ENCODE measurements at places on chromosomes 3 and 15. TPM values are rescaled to one million over a fixed set of nuclear protein-coding genes. Genes with fewer than 3 reads are reported as not detected.

- H3K4me1 ChIP-seq: no peaks in the 10 kb centered on the region
- no peak overlapping the region for H3K27ac ChIP-seq
- H3K27me3 ChIP-seq: no peaks in the 10 kb centered on the region
- DNase-seq: no peak
Measured at GRCh38 chr3:108548304-108548703, 37.9 kb upstream of the MYH15 start.

- no peaks in the 10 kb centered on the region for H3K27me3 ChIP-seq
- no peak overlapping the region for H3K27ac ChIP-seq
- H3K36me3 ChIP-seq: no peaks in the 10 kb centered on the region
- DNase-seq: no peak
- H3K4me1 ChIP-seq: no peaks in the 10 kb centered on the region
- H3K4me3 ChIP-seq: no peak overlapping the region
Measured at GRCh38 chr3:69441040-69441439, 55.2 kb upstream of the FRMD4B start.

GRCh38 chr3:180102134-180102533 lies 65.4 kb upstream of the PEX5L start:
- H3K36me3 ChIP-seq: no peaks in the 10 kb centered on the region
- no peak overlapping the region for H3K4me3 ChIP-seq
- H3K27me3 ChIP-seq: no peaks in the 10 kb centered on the region
- no peak for DNase-seq

- no peaks in the 10 kb centered on the region for H3K36me3 ChIP-seq
- no peak overlapping the region for H3K4me3 ChIP-seq
- DNase-seq: no peak
- no peaks in the 10 kb centered on the region for H3K4me1 ChIP-seq
- no peaks in the 10 kb centered on the region for H3K27me3 ChIP-seq
- no peak overlapping the region for H3K27ac ChIP-seq
Measured at GRCh38 chr3:143090486-143090885, 29.1 kb upstream of the CHST2 start.

DNA sequence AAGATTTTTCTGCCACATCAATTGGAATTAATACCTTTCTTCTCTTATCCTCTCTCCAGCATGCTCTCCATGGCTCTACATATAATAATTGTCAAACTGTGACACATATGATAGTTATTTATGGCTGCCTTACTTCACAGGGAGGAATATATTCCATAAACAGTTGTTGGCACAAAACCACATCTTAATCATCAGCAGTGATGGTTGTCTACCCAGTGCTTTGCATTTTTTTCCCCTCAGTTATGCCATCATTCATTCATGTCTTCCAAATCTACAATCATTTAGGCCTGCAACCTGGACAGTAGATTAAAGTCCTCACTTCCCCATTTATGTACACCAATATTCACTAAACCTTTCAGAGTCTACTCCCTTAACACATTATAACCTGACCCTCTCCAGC lies 107.7 kb downstream of the THRB start:
- H3K4me3 ChIP-seq: no peak overlapping the region
- peak overlapping the region; percentile 8 for H3K27ac ChIP-seq
- DNase-seq: no peak
- H3K4me1 ChIP-seq: no peaks in the 10 kb centered on the region
- no peaks in the 10 kb centered on the region for H3K36me3 ChIP-seq

DNA sequence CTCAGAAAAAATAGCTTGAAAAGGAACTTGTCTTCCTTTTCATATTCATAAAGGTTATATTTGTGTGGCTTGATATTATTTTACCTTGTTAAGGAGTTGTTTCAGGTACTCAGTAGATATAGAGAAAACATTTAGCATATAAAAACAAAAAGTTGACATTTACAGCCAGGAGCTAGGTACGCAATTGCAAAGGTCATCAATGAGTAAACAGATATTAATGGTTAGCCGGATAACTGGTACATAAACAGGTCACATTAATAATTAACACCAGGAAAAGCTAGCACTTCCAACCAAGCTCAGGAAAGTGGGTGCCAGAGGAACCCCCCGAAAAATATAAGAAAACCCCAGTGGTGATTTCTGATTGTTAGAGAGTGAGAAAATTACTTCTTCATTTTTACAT lies 146.6 kb upstream of the NR2F2 start:
- H3K4me1 ChIP-seq: no peaks in the 10 kb centered on the region
- H3K4me3 ChIP-seq: no peak overlapping the region
- DNase-seq: no peak
- no peaks in the 10 kb centered on the region for H3K27me3 ChIP-seq
- no peak overlapping the region for H3K27ac ChIP-seq

DNA sequence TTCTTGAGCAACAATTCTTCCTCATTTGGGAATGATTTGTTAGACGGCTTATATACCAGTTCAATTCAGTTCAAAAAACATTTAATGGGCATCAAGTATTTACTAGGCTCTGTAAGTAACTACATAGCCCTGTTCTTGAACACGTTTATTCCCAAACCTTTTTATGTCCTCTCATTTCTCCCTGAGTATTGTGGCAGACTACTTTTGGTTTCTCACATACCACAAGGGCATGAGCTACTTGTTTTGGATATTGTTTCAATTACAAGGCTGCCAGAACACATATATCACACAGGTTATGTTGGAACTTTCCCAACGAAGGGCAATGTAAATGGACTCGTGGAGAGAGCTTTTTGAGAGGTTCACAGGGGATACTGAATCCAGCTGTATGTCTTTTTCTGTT lies 363.8 kb upstream of the NAALADL2 start:
- H3K27me3 ChIP-seq: no peaks in the 10 kb centered on the region
- H3K4me3 ChIP-seq: no peak overlapping the region
- H3K4me1 ChIP-seq: no peaks in the 10 kb centered on the region
- no peak for DNase-seq

DNA sequence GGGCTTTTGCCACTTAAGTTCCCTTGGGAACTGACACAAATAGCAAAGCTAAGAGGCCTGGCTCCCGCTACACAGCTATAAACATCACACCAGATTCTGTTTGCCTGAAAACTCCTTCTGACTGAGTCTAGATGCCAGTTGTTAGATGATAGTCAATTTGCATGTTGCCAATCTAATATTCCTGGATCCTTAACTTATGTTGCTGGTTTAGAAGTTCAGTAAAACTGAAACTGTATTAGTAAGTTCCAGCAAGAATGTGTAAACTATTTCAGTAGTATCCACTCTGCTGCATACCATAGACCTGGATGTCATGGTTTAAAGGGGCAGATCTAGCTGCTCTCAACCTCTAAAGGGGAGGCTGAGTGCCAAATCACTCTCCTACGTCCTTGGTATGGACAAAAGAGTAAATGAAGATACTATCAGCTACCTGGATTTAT lies 27.1 kb upstream of the LACTB start:
- no peak for DNase-seq
- no peaks in the 10 kb centered on the region for H3K36me3 ChIP-seq
- no peaks in the 10 kb centered on the region for H3K4me1 ChIP-seq
- no peak overlapping the region for H3K4me3 ChIP-seq
- no peak overlapping the region for H3K27ac ChIP-seq

DNA sequence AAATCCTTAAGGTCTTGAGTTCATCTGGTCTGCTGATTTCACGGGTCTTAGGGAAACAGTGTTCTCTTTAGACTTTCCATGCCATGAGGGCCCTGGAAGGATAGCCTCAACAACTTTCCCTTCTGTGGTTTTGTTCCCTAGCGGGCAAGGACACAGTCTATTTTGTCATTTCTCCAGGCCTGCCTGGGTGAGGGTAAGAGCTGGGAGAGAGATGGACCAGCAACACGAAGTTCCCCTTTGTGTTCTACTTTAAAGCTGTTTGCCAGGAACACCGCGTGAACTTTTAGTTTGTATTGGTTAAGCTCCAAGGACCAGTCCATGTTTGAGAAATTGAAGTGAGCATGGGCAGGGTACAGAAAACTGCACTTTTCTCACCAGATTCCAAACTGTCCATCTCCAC lies 20.9 kb downstream of the ST3GAL6 start:
- H3K27ac ChIP-seq: peak overlapping the region; percentile 8
- no peaks in the 10 kb centered on the region for H3K4me1 ChIP-seq
- no peaks in the 10 kb centered on the region for H3K36me3 ChIP-seq
- no peak overlapping the region for H3K4me3 ChIP-seq
- DNase-seq: no peak
- H3K27me3 ChIP-seq: no peaks in the 10 kb centered on the region

DNA sequence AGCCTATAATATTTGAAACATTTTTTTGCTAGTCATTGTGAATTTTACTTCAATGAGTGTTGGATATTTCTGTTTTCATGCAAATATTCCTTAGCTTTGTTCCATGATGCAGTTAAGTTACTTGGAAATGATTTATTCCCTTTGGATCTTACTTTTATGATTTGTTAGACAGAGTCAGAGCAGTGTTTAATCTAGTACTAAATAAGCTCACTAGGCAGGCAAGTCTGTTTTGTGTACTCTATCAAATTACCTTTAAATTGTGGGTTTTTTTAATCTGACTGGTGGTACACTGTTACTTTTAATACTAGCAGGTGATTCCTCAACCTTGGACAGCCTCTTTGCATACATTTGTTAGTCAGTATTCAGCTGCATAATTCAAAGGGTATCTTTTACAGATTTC lies 173.3 kb upstream of the MBNL1 start:
- H3K36me3 ChIP-seq: no peaks in the 10 kb centered on the region
- H3K4me3 ChIP-seq: no peak overlapping the region
- no peaks in the 10 kb centered on the region for H3K27me3 ChIP-seq

DNA sequence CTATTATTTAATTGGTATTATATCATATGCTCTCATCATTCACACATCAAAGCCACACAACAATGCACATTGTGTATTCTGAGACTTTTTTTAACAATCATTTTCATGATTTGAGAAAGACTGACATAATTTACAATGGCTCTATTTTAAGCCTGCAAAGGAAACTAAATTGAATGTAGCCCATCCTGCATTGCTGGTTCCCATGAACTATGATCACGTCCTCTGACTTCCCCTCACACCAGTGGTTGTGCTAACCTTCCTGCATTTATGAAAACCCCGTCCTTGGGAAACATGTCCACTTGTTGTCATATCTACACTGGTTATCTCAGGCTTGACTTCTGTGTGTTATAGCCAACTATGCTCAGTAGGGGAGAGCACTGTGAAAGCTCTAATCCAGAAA lies 546.2 kb downstream of the MECOM start:
- H3K27me3 ChIP-seq: no peaks in the 10 kb centered on the region
- H3K4me3 ChIP-seq: no peak overlapping the region
- H3K4me1 ChIP-seq: no peaks in the 10 kb centered on the region
- no peak for DNase-seq
- no peaks in the 10 kb centered on the region for H3K36me3 ChIP-seq

DNA sequence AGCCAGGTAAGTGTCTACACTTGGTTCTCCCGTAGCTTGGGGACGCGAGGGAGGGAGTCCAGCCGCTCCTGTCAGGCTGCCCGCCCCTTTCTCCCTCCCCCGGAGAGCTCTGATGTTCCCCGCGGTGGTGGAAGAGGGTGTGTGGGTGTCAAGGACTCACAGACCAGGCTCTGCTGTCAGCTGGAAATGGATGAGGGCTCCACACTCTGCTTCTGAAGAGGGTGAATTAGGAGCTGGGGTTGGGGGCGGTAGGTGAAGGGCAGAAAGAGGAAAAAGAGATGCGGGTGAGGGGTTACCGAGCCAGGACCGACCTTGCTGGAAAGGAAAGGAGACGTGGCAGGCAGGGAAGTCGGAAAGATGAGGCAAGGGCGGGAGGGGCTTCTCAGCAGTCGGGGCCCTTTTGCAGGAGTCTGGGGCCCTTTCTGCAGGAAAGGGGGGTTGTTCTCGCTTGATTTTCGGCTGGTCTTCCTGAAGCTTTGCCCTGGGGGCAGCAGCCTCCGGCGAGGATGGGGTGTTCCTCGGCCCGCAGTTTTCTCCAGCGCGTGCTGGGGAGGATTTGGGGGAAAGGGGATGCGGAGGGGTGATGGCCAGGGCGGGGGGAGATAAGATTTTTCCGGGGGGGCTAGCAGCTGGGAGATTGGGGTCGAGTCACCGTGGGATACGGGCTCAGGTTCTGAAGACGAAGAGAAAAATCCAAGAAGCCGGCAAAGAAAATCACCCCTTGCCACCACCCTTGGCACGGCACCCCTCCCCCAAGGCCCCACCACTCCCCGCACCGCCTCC lies 602 bp upstream of the BAHD1 start:
- H3K36me3 ChIP-seq: no peaks in the 10 kb centered on the region
- H3K27me3 ChIP-seq: no peaks in the 10 kb centered on the region
- peak; percentile 56 for DNase-seq

SLC27A2 gene
- total RNA-seq: 0.96 TPM

GLT8D1 gene
- total RNA-seq: 44.5 TPM

OXTR gene
- 250 TPM for total RNA-seq

ARPIN gene
- 22.3 TPM for total RNA-seq
